ENCODE measurements at places on chromosomes 7 and 10.

- peak; percentile 12 for DNase-seq
Measured at GRCh38 chr7:24971333-24972165, 8.4 kb downstream of the OSBPL3 start.

DNA sequence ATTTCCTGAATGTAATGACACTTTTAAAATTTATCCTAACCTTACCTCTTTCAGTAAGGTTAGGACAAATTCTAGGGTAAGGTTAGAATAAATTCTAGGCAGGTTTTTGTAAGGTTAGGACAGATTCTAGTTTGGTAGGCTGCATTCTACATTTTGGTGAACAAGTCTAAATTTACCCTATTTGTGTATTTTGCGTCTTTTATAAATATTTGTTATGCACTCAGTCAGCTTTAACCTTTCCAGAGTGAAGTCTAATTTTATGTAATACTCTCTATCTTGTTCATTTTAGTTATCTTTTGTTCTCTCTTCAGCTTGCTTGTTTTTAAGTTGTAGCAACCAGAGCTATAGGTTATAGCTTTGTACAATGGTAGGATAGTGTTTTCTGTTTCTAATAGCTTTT is 54.0 kb downstream of the GLCCI1 start:
- no peak for DNase-seq

- no peak for DNase-seq
Measured at GRCh38 chr7:75969182-75969581, 25.2 kb downstream of the TMEM120A start.

- DNase-seq, result no peak
Measured at GRCh38 chr10:124333931-124334330, 84.8 kb downstream of the OAT start.

DNA sequence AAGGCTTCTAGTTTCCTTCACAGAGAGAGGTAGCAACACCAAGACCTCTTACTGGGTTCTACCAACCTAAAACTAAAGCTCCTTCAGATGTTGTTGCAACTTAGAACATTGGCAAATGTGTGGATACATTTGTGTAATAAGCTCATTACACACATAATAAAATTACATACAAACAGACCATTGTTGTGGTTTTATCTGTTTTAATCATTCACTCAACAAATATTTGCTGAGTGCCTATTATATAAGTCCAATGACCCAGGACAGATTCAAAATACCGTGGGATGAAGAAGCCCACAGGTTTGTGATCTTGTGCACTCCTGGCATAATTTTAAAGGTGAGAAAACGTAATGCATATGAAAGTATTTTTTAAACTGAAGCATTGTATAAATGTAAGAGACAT is 160.4 kb upstream of the NPVF start:
- DNase-seq, result no peak

DNA sequence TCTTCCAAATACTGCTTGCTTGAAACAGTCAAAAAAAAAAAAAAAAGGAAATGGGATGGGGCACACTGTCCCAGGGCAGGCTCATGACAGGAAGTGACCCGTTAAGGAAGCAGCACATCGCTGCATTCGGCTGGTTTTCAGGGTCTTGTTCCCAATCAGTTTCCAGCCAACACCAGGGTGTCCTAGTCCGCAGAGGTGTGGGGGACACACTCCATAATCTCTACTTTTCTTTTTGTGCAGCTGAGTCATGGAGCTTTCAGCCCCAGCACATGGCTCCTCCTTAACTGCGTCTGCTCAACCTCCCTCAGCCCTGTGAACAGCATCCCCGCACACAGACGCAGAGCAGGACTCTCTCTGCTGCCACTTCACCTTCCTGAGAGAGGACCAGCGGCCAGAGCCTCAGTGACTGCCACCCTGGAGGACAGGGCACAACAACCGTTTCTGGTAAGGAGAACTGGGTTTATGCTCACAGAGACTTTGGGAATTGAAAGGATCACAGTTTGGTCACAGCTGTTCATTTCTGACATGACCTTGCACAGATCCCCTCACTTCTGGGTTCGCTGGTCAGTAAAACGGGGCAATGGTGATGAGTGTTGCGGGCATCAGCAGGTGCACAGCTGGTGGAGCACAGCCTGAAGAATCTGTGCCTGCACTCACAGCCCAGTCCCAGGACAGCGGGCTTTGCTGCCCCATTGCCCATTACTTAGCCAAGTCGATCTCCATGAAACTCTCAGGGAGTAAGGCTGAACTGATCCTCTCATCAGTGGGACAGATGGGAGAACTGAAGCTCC is at the start of gene GIMAP5:
GIMAP5 (plus strand) TSS at position 154 of the 791 bp plus-strand sequence. CDS start 3,467 bp downstream, outside the sequence.
- no peak for DNase-seq

DNA sequence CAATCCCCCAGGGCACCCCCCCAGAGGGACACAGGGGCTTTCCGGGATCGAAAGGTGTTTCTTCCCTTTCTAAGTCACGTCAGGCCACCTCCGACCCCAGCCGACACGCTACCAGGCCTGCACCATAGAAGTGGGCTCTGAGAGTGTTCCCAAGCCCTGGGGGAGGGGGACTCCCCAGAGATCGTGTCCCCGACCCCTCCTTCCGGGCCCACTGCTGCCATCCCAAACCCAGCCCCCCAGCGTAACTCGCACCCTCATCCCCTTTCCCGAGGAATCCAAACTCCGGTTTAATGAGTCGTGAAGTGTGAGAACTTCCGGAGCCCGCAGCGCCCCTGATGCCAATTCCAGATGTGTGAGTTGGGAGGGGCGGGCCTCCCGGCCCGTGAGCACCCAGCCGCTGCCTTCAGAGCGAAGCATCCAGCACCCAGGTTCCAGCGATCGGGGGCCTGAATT is 11.3 kb downstream of the UNCX start:
- DNase-seq, result no peak

- DNase-seq, result no peak
Measured at GRCh38 chr7:44278451-44279161, 46.8 kb downstream of the CAMK2B start.

GRCh38 chr7:36607721-36608095 is 116.6 kb downstream of the AOAH start:
- no peak for DNase-seq

DNA sequence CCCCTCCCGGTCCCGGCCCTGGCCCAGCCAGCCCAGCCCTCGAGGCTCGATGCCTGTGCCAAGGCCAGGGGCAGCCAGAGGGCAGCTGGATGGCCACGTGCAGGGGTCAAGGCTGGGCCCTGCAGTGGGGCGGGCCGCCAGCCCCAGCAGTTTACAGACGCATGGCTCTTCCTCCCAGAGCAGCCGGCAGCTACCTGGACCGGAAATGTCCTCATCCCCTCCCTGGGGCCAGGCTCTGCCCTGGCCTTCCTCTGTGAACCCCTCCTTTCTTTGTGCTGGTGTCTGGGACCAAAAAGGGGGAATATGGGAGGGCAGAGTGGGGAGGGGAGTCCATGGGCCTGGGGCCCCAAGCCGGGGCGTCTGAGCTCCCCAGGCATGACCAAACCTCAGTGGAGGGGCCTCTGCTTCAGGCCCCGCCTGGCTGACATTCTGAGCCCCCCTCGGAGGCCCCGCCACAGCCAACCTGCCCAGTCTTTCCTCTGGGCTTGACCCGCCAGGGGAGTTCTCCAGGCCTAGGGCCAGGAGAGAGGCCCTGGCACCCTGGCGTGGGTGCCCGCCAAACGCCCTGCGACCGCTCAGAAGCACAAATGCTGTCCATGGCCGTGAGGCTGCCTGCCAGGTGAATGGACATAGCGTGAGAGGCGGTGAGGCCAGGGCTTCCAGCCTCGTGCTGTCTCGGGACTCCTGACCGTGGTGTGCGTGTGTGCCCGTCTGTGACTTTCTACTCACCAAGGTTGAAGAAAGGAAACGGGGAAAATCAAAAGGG is 24.7 kb upstream of the AMZ1 start:
- DNase-seq, result no peak

DNA sequence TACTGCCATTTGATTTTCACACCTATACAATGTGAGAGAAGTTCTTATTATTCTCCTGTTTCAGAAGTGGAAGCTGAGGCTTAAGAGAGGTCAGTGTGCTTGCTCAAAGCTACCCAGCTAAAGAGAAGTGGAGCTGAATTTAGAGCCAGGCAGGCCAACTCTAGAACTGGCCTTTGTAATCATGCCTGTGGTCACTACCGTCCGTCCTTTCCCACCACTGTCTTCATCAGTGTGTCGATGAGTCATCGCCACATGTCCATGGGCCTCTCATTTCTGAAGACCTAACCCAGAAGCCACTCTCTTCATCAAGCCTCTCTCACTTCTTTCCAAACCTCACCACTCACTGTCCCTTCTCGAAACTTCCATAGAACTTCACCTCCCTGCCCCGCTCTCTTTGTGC is 237.8 kb downstream of the KIAA1217 start:
- no peak for DNase-seq

- no peak for DNase-seq
Measured at GRCh38 chr7:33726582-33726981, 178.8 kb upstream of the BMPER start.

GRCh38 chr7:138303230-138304070 is 156.6 kb upstream of the TRIM24 start:
- DNase-seq, result no peak

GRCh38 chr10:92690915-92691590 is 1.3 kb downstream of the HHEX start:
- DNase-seq, result no peak

- DNase-seq, result no peak
Measured at GRCh38 chr10:85645053-85645452, 721.5 kb downstream of the GRID1 start.
